ENCODE measurements at places on chromosomes 13 and 19. TPM values are rescaled to one million over a fixed set of nuclear protein-coding genes. Genes with fewer than 3 reads are reported as not detected.

DNA sequence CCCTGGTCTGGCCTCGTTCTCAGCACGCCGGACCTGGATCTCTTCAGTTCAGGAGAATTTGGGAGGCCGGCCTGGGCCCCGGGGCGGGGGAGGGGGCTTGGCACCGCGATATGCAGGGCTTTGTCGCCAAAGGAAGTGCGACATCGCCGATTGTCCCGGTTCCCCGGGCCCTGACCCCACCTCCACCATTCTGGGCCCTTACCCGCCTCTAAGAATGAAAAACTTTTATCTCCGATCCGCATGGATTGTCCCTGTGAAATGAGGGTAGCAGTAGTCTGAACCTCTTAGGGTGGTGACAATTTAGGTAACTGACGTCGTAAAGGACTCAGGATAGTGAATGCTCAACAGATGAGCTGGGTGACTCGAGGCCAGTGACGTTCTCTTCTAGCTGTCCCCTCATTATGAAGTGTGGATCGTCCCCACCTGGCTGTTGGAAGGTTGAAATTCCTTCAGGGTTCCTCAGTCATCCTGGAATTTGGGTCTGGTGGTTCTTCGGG lies 650 bp downstream of the DDA1 start:
- H3K4me3 ChIP-seq, result peak overlapping the region; percentile 91
- peak overlapping the region; percentile 90 for H3K27ac ChIP-seq
- H3K36me3 ChIP-seq, result no peaks in the 10 kb centered on the region
- no peak for DNase-seq
- no peaks in the 10 kb centered on the region for H3K27me3 ChIP-seq

DNA sequence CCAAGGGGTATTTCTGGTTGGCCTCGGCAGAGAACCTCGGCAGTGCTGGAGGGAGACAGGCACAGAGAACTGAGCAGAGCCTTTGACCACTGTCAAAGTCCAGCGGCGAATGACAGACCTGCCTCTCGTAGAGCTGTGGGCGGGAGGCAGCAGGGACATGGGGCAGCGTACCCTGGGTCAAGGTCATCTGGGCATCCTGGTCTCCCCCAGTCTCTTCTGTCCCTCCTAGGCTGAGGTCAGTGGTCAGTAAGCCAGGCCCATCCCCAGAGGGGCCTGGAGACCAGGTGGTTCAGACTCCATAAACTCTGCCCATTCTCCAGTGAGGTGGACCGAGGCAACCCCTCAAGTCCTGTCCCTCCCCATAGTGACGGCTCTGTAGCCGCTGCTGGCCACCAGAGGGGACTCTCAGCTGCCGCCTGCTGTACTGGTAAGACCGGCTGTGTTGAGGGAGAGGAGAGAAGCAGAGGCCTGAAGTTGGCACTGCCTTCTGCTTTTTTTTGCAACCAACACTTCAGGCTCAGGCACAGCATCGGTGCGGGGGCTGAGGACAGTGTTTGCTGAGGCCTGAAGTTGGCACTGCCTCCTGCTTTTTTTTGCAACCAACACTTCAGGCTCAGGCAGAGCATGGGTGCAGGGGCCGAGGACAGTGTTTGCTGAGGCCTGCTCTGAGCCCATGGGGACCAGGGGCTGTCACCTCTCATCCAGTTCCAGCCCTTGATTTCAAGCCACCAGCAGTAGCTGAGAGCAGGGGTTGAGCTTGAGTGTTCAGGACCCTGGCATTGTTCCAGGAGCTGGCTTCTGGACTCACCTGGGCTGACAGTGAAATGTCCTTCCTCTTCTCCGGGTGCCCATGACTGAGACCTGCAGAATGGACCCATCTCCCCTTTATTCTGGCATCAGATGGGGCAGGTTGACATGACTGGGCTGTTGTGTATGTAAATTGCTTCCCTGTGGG lies at the start of gene PGLYRP2:
TSS of gene PGLYRP2 (minus strand) at position 111 of the 955 bp plus-strand sequence. CDS start 130 bp downstream, outside the sequence.
- H3K36me3 ChIP-seq, result no peaks in the 10 kb centered on the region
- H3K4me1 ChIP-seq, result no peaks in the 10 kb centered on the region
- no peak for DNase-seq
- no peak within 1 kb of the TSS for H3K4me3 ChIP-seq
- H3K27me3 ChIP-seq, result no peaks in the 10 kb centered on the region
- no peak within 1 kb of the TSS for H3K27ac ChIP-seq

DNA sequence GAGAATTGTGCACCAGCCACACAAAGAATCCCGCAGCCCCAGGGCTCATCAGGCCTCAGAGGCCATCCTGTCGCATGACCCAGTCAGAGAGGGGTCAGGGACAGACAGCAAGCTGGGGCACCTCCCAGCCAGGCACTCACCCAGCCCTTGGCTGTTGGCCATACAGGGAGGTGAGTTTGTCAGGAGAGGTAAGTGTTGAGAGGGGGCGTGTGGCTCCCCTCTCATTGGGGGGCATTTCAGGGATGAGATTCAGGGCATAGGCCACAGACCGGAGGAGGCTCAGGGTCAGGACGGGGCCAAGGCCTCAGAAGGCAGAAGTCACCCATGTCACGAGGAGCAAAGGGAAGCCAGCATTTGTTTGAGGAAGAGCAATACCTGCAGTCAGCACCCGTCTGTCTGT lies 37.1 kb downstream of the MYO9B start:
- no peaks in the 10 kb centered on the region for H3K27me3 ChIP-seq
- H3K27ac ChIP-seq, result no peak overlapping the region
- no peaks in the 10 kb centered on the region for H3K36me3 ChIP-seq
- DNase-seq, result no peak
- H3K4me3 ChIP-seq, result no peak overlapping the region
- H3K4me1 ChIP-seq, result peaks cover 8% of the 10 kb centered on the region

- no peak for DNase-seq
- H3K27ac ChIP-seq, result peak overlapping the region; percentile 94
- peak overlapping the region; percentile 1 for H3K4me3 ChIP-seq
Measured at GRCh38 chr19:1171755-1172352, 2.2 kb downstream of the SBNO2 start.

- no peak within 1 kb of the TSS for H3K27ac ChIP-seq
- no peaks in the 10 kb centered on the region for H3K27me3 ChIP-seq
- no peaks in the 10 kb centered on the region for H3K36me3 ChIP-seq
- H3K4me3 ChIP-seq, result no peak within 1 kb of the TSS
Measured at GRCh38 chr19:22286151-22286810, at the start of gene ZNF729. Gene ZNF729 (plus strand): TSS chr19:22286441. CDS start chr19:22286526, 85 bp downstream.

DNA sequence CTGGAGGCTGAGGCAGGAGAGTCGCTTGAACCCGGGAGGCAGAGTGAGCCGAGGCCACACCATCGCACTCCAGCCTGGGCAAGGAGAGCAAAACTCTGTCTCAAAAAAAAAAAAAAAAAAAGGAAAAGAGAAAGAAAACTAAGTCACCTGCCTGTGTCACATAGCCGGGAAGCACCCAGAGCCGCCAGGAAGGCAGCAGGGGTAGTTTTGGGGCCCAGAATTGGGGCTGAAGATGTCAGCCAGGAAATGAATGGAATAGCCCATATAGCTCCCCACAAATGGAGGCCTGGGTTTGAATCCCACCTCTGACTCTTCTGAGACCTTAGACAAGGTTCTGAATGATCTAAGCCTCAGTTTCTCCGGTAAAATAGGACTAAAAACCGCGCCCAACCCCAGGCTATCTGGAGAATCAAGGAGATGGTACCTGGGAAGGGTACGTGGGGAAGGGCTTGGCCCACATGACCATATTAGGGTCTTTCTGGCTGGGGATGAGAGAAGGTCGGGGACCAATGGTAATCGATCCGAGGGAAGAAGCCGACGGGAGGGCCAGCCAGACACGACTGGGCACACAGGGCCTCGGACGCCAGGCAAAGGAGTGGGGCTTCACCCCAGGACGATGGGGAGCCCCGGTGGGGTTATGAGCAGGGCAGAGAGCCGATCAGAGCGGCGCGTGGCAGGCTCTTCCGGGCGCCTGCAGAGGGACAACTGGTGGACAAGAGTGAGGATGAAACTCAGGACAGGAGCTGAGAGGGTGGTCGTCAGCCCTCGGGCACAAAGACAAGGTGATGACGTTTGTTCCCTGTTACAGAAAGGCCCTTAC lies 14.4 kb downstream of the CCDC124 start:
- H3K27me3 ChIP-seq, result peaks cover 36% of the 10 kb centered on the region
- H3K36me3 ChIP-seq, result no peaks in the 10 kb centered on the region
- H3K27ac ChIP-seq, result peak overlapping the region; percentile 61
- DNase-seq, result no peak

GRCh38 chr19:47005164-47005641 lies 14.4 kb upstream of the NPAS1 start:
- H3K27me3 ChIP-seq, result peaks cover 13% of the 10 kb centered on the region
- H3K27ac ChIP-seq, result no peak overlapping the region
- H3K36me3 ChIP-seq, result peaks cover 5% of the 10 kb centered on the region
- no peak for DNase-seq
- H3K4me3 ChIP-seq, result no peak overlapping the region

DNA sequence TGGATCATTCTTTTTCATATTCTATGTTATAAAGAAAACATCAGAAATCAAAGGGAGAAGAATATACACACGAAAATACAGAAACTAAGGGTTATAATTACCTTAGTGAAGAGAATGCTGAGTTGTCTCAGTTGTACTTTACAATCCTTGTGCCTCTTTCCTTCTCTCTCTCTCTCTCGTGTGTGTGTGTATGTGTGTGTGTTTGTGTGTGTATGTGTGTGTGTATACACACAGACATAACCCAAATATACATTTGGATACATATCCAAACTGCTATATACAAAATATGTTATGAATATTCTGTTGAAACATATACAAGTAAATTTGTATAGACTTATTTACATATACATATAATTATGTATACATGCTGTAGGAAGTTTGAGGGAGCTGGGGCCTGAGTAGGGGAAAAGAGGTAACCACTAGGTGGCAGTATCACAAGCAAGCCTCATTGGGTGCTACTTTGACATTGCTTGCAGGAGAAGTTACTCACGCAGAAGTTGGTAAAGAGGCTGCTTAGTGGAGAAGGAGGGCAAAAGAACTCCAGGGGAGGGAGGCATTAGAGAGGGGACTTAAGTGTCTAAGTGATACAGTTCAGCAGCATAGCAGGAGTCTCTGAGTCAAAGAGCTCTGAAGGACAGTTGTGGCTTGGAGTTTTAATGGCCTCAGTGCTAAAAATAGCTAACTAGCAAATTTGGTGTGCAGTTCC lies 465.1 kb upstream of the PCDH20 start:
- no peak overlapping the region for H3K27ac ChIP-seq
- H3K4me1 ChIP-seq, result no peaks in the 10 kb centered on the region
- H3K4me3 ChIP-seq, result no peak overlapping the region
- DNase-seq, result no peak
- H3K36me3 ChIP-seq, result no peaks in the 10 kb centered on the region
- no peaks in the 10 kb centered on the region for H3K27me3 ChIP-seq

DNA sequence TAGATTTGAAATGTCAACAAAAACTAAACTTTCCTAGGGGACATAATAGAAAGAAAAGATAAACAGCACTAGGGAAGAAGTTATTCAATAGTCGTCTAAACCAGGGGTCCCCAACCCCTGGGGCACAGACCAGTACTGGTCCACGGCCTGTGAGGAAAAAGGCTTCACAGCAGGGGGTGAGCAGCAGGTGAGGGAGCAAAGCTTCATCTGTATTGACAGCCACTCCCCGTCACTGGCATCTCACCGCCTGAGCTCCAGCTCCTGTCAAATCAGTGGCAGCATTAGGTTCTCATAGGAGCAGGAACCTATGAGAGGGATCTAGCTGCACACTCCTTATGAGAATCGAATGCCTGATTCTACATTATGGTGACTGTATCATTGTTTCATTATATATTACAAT lies 382.7 kb downstream of the MYO16 start:
- H3K4me3 ChIP-seq, result no peak overlapping the region
- no peak for DNase-seq
- H3K27ac ChIP-seq, result no peak overlapping the region

- DNase-seq, result no peak
- no peaks in the 10 kb centered on the region for H3K27me3 ChIP-seq
- H3K4me1 ChIP-seq, result peaks cover 12% of the 10 kb centered on the region
- H3K36me3 ChIP-seq, result no peaks in the 10 kb centered on the region
Measured at GRCh38 chr13:23381866-23382265, 51.6 kb downstream of the SACS start.

- no peak overlapping the region for H3K4me3 ChIP-seq
- no peak for DNase-seq
- no peaks in the 10 kb centered on the region for H3K36me3 ChIP-seq
- no peak overlapping the region for H3K27ac ChIP-seq
- H3K4me1 ChIP-seq, result no peaks in the 10 kb centered on the region
- H3K27me3 ChIP-seq, result no peaks in the 10 kb centered on the region
Measured at GRCh38 chr13:35552172-35552844, 75.8 kb upstream of the MAB21L1 start.

- no peak overlapping the region for H3K27ac ChIP-seq
- H3K4me1 ChIP-seq, result no peaks in the 10 kb centered on the region
- H3K4me3 ChIP-seq, result no peak overlapping the region
- H3K27me3 ChIP-seq, result no peaks in the 10 kb centered on the region
- no peak for DNase-seq
Measured at GRCh38 chr13:72696579-72696978, 30.9 kb downstream of the MZT1 start.

- H3K27ac ChIP-seq, result no peak overlapping the region
- H3K4me3 ChIP-seq, result no peak overlapping the region
- no peaks in the 10 kb centered on the region for H3K36me3 ChIP-seq
- H3K27me3 ChIP-seq, result no peaks in the 10 kb centered on the region
- no peak for DNase-seq
Measured at GRCh38 chr13:76512721-76513145, 373.5 kb downstream of the KCTD12 start.

- no peaks in the 10 kb centered on the region for H3K27me3 ChIP-seq
- H3K4me3 ChIP-seq, result no peak overlapping the region
- H3K36me3 ChIP-seq, result peaks cover 72% of the 10 kb centered on the region
- H3K27ac ChIP-seq, result no peak overlapping the region
Measured at GRCh38 chr19:51695088-51695487, 2.0 kb downstream of the SPACA6 start.

Gene CFAP97D2
- not detected for total RNA-seq

Gene B3GNT8
- 3.8 TPM for total RNA-seq

Gene FFAR1
- not detected for total RNA-seq

Gene SYNGR4
- total RNA-seq, result not detected

Gene ZNF543
- total RNA-seq, result 8.1 TPM

Data from tibial nerve (tissue), 4 donors.